Fibroblast of skin of back (primary cell): ENCODE measurements at places on chromosomes 5 and 9.
A peak's percentile ranks its signal among the peaks of the same experiment; 100 is the strongest.

- no peak for DNase-seq
These were observed 85.5 kb downstream of the AK8 start for GRCh38 chr9:132792547-132792946.

GRCh38 chr5:102722931-102723330 is 32.2 kb upstream of the PAM start:
- peak; percentile 83 for DNase-seq

GRCh38 chr9:96441798-96442445 is 8.0 kb upstream of the HABP4 start:
- no peak for DNase-seq

DNA sequence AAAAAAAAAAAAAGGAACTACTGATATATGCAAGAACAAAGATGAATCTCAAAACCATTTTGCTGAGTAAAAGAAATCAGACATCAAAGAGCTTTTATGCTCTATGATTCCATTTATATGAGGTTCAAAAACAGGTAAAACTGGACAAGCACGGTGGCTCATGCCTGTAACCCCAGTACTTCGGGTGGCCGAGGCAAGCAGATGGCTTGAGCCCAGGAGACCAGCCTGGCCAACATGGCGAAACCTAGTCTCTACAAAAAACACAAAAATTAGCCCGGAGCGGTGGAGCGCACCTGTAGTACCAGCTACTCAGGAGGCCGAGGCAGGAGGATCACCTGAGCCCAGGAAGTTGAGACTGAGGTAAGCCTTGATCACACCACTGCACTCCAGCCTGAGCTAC is 7.8 kb downstream of the PTBP3 start:
- no peak for DNase-seq

GRCh38 chr9:95528908-95529502 is 12.2 kb upstream of the PTCH1 start:
- DNase-seq, result no peak

- DNase-seq, result peak; percentile 25
These were observed 22.9 kb downstream of the DNAH5 start for GRCh38 chr5:13921578-13921977.

GRCh38 chr9:95463148-95464060 is 53.4 kb downstream of the PTCH1 start:
- no peak for DNase-seq

DNA sequence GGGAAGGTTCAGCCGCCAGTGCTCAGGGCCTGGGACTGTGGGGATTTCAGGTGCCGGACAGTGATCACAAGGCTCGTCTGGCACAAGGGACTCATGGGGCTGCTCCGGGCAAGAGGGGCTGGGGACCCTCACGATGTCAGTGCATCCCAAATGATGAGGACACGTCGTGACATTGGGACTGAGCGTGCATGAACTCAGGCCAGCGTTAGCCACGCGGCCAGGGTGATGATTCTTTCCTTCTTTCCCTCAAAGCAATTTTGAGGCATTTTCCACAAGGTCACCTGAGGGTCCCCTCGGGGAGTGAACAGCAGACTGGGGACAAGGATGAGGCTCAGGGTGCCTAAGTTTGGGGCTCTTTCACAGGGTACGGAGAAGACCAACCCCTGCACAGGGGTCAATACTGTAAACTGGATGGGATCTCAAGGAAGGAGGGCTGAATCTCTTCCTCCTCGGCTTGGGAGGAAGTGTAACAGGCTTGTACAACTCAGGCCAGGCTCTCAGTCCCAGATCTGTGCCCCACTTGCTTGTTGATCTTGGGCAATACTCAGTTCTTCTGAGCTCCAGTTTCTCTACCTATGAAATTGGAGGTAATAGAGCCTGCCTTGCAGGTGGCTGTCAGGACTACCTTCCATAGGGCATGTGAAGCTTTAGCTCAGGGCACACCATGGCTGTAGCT is 78.5 kb downstream of the PRRT1B start:
- DNase-seq, result no peak

- peak; percentile 92 for DNase-seq
These were observed 114.8 kb downstream of the TLE4 start for GRCh38 chr9:79686381-79687130.

DNA sequence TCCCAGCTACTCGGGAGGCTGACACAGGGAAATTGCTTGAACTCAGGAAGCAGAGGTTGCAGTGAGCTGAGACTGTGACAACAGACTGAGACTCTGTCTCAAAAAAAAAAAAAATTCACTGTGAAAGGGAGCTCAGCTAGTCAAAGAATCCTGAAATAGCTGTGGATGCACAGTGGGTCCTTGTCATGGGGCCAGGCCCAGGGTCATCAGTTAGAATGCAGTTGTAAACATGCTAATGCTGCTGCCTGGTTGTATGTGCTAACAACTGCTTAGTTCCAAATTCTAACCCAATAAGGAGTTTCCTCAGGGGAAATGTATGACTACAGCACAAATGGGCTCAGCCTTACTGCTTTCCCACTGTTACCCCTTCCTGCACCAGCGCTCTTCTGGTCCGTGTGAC is 84.0 kb downstream of the PALM2AKAP2 start:
- DNase-seq, result no peak

DNA sequence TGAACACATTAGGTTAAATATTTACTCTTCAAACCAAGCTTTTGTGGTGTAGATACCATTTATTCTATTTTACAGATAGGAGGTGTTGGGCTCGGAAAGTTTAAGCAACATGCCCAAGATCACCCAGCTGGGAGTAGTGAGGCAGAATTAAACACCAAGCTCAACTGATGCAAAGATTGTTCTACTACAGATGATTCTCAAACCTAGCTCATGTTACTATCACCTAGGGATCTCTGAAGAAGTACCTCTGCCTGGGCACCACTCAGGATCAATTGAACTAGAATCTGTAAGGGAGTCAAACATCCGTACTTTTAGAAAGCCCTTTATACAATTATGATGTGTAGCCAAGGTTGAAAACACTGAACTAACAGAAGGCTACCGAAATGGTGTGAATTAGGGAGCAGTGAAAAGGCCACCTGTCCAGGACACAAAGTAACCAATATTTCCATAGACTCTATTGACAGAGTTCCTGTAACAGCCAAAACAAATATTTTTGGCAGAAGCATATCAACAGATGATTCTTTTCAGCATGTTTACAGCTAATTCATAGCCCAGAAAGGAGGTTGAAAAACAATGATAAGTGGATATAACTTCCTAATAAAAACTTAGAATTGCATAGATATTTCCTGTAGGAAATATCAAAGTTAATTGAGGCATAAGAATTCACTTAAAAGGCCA is 158.5 kb upstream of the PTGER4 start:
- DNase-seq, result no peak

GRCh38 chr5:14715481-14715880 is 51.0 kb downstream of the OTULIN start:
- peak; percentile 54 for DNase-seq

DNA sequence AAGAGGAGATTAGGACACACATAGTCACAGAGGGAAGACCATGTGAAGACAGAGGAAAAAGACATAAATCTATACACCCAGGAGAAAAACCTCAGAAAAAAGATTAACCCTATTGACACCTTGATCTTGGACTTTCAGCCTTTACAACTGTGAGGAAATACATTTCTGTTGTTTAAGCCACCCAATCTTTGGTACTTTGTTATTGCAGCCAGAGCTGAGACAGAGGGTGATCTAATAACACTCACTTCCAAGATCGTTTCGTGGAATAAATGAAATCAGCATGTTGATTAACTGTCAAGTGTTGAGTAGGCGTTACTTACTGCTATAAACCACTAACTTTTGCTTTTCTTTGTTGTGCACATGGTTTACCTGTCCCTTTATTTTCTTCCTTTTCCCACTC is 361.2 kb upstream of the RIOK2 start:
- DNase-seq, result no peak

DNA sequence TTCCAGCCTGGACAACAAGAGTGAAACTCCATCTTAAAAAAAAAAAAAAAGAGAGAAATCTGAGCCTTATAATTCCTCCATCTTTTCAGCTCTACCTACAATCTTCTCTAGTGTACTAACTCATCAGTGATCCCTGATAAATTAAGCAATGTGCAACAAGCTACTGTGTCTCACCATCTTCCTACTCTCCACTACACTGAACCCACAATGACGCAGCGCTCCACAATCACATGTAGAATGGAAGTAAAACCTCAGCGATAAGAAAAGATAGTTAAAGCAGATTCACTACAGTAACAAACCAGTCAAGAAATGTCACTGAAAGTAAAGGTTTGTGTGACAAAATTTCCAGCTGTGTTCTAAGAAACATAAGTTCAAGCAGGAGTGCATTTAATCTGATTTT is 13.5 kb downstream of the ABCA1 start:
- no peak for DNase-seq

DNA sequence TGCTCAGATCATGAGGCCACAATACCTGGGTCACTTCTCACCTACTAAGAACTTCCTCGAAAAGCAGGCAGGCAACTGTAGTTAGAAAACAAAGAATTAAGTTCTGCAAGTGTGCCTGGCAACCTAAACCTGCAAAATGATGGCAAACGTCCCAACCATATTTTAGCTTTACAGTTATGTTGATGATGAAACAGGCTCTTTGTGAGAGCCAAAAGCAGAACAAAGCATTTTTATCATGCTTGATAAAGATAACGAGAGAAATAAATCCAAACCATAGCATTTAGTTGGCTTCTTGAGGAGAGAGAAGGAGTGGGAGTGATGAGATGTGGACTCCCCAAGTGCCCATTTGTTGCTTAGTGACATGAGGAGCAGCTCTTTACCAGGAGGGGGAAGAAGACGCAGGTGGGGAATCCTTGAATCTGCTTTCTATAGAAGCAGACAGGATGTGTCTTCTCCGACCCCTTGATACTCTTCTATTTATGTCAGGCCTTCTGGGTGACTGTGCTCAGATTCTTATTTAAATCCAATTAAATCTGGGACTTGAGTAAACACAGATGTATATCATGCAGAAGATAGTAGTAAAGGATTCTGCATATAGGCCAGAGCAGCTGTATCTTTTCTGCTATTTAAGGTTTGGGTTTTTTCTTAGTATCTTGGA is 221.2 kb downstream of the TMEM167A start:
- no peak for DNase-seq
